ENCODE measurements at places on chromosomes 2 and 18.

DNA sequence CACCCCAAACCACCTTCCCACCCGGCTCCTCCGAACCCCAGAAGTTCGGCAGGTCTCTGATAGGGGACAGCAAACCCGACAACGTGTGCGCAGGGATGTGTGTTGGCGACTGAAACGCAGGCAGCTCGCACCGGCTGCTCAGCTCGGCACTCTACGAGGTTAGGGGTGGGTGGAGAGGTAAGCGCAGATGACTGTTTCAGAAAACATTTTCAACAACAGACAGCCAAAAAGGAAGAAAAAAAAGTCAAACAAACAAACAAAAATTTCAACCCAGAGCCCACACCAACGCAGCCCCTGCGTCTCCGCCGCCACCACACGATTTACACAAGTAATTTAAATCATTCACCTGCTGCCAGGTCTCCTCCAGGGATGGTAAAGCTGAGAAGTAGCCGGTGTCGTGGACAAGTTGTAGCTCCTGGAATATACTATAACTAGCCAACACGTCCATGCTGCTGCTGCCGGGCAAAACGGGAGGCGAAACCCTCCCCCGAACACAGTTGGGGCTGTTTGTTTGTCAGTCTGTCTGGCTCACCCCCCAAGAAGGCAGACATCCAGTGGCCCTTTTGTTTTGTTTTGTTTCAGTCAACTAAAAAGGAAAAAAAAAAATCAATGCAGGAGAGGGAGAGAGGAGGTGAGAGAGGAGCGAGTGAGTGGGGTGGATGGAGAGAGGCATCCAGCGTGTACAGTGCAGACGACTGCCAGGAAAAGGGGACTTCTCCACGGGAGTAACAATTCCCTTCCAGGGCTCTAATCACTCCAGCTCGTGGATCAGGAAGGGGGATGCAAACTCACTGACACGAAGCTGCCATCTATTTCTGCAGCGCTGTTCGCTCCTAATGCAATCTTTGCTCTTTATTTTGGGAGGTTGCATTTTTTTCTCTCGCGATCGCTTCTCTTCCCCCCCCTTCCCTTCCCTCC is at the start of gene KLF7:
KLF7 (minus strand) TSS at position 828 of the 918 bp plus-strand sequence; CDS start at position 448, 380 bp downstream.
- DNase-seq: peak; percentile 60

- no peak for DNase-seq
Observed at GRCh38 chr2:127320586-127321275, 26.8 kb upstream of the ERCC3 start.

DNA sequence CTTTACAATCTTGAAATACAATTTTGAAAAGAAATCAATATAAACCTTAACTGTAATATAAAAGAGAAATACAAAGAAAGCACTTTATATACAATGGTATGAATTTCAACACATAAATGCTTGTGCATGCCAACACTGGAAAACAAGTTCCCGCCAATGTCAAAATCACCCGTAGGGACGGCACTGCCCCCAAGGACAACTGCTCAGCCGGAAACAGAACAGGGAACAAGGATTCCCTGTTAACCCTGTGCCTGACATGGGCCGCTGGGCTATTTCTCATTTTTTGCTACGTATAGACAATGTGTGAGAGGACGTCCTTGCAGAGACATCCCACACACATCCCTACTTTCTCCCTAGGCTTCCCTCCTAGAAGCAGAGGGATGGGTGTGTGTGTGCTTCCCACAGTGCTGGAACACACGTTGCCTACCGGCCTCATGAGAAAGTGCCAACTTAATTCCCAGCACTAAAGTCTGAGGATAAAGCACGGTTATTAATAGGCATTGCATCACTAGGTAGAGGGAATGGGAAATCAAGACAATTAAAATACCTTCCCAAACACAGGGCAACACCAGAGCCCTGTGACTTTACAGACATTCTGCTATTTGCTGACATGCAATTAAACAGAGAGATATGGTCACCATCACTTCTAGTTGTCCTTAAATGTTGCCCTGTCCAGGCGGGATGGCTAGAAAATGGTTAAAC is 14.4 kb downstream of the AFG3L2 start:
- DNase-seq: no peak

GRCh38 chr2:103464831-103465230 is 703.0 kb downstream of the TMEM182 start:
- no peak for DNase-seq

DNA sequence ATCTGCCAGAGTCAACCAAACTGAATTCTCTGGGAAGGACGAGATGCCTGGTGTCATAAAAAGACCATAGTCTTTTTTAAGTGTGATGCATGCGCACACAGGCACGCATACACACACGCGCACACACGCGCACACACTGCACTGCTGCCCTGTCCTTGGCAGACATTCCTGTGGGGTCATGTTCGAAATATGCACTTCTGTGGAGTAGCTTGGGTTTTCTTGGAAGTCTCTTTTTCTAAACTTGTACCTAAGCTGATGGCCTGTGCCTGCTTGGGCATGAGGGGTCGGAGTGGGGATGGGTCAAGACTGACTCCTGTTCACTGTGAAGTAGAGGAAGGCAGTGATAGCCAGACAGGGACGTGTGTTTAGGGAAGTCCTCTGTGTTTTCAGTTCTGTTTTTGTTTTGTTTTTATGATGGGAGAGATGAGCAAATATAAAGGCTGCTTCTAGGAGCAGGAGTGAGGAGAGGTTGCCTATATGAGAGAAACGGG is 4.0 kb upstream of the RMC1 start:
- DNase-seq: peak; percentile 66

DNA sequence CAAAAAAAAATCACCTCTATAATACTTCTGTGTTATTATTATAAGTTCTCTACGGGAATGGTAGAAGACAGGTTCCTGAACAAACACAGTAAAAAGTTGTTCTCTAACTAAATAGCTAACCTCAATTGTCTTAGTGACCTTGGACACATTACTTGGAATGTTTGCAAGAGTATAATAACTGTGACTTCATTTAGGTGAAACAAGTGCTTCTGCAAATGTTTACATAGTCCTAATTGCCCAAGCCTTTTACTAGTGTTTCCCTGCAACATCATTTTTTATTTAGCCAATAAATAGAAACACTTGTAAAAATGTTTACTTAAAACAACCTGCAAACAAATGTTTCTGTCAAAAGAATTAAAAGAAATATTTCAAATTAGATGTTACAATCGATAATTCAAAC is 9.9 kb downstream of the PLEKHM3 start:
- DNase-seq: no peak

- DNase-seq: no peak
Observed at GRCh38 chr2:131146749-131147148, 41.6 kb downstream of the PLEKHB2 start.
